ENCODE measurements at places on chromosomes 6 and 20.

DNA sequence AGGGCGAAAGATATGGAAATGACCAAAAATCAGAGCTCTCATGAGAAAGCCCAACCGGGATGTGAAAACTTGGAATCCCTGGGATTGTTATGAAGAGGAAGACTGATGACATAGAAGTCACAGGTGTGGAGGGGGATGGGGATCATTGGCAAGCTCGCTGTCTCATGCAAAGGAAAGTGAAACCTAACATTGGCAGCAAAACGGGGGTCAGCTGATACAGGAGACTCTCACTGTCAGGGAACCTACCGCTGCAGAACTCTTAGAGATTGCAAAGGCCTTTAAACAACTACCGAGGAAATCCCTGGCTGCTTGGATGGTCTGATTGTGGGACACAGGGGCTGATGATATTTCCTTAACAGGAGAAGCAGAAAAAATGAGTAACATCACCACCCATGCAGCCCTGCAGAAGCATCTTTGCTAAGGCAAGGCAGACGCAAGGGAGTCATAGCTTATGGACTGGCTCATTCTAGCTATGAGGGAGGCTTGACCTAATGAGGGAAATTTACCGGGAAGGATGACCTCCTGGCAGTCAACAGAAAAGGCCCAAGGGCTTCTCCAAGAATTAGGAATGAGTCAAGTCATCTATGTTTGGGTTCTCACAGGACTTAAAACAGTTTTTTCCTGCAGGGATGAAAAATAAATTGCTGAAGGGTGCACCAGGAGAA lies 7.0 kb downstream of the MUC21 start:
- no peak for DNase-seq

DNA sequence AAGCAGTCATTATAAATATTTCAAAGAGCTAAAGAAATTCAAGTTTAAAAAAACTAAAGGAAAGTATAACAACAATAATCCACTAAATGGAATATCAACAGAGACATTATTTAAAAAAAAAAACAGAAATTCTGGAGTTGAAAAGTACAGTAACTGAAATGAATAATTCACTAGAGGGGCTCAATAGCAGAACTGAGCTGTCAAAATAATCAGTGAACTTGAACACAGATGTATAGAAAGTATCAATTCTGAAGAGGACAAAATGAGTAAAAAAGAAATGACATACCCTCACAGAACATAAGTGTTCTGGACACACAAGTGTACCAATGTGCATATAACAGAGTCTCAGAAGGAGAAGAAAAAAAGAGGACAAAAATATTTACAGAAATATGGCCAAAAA lies 191.6 kb upstream of the RUNX2 start:
- no peak for DNase-seq

- no peak for DNase-seq
Measured at GRCh38 chr20:45372241-45372640, 5.9 kb downstream of the TP53TG5 start.

GRCh38 chr6:113011801-113012200 lies 664.7 kb downstream of the RFPL4B start:
- no peak for DNase-seq

DNA sequence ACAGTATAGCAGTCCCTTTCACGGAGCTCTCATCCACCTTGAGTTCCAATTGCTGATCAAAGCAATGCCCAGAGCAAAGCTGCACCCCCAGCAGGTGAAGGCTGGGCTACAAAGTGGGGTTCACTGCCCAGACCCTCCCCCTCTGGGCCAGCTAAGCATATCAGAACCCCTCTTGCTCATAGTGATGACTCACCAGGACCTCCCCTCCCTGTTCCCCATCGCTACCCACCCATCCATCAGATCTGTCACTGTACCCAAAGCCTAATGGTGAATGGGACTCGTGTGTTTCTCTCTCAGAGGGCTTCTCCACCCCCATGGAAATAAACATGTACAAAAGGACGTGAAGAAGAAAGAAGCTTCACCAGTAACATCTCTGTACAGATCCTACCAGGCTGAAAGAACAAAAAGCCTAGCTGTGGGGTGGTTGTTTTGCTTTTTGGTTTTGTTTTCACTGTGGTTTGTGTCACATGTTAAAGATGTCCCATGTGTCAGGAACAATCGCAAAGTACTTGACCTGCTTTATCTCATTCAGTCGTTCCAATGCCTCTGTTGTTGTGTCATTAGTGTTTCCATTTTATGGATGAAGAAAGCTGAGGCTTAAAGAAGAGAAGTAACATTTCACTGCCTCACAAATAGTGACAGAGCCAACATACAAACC lies 518.5 kb downstream of the CD83 start:
- DNase-seq: no peak

DNA sequence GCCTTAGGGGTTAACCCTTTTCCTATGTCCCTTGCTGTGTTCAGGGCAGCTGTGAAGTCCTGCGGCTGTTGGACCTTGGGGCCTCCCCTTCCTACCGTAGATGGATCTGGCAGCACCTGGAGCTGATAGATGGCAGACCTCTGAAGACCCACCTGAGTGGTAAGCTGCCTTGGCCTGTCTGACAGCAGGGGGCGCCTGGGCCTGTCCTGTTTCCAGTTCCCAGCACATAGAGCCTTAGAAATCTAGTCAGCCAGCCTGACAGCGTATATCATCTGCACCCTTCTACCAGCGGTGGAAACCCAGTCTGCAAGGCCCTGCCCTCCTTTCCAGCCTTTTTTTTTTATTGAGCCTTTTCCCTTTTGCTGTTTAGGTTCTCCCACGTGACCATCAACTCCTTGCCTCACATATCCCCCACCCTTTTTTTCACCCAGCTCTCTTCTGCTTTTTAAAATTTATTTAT lies 26.6 kb downstream of the CNBD2 start:
- DNase-seq: peak; percentile 58

GRCh38 chr6:73523434-73524123 lies 2.7 kb upstream of the EEF1A1 start:
- DNase-seq: no peak

DNA sequence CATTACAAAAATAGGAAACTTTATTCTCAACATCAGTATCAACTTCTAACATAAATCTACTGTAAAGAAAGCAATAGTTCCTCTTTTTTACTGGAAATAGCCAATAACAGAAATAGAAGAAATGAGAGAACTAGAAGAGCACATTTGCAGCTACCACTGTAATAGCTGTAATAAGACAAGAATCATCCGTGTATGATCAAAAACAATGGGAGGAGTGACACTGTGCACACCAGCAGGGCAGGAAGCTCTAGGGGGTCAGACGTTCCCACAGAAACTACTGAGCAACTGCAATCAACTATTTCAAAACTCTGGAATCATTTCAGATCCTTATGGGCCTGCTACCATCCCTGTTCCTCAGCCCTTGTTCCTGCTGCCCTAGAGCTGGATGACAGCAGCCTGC lies 43.7 kb downstream of the NINL start:
- DNase-seq: no peak

DNA sequence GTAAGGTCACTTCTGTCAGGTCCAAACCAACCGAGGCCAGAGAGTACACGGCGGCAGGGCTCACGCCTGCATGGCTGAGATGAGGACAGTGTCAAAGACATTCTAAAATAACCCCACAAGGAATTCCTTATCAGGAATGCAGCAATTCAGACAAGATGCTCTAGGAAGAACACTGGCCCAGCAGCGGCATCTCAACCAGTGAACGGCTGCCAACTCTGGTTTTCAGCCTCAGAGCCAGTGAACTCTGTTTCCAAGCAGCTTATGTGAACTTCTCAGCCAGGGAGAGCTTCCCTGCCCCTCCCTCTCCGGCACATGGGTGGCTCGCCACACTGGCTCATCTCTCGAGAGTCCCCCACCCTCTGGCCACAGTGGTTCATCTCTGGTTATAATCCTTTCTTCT lies 36.9 kb downstream of the KCNQ2 start:
- DNase-seq: no peak

GRCh38 chr6:44527583-44528369 lies 140.3 kb downstream of the CDC5L start:
- DNase-seq: no peak

DNA sequence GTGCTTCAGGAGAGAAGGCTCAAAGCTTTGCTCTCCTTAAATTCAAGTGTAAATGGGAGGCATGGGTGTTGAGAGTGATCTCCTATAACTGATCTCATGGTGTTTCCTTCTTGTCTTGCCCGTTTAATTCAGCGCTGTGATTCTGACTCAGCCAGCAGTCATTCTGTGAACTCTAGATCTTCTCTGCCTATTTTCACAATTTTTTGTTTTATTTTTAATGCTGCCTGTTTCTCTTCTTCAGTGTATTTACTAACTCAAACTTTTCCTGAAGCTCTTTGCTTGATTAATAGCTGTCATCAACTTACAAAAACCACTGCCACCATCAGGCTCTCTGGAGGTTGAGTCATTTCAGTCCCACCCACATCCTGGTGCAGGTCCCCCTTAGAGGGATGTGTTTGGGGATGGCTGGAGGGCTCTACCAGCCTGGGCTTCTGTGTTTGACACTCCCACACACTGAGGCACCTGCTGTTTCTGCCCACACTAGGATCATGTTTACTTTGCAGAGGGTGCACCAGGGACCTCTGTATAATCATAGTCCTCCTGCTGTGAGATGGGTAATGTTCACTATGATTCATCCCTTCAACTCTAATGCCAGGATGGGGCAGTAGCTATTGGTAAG lies 94.0 kb downstream of the SHLD1 start:
- DNase-seq: no peak

DNA sequence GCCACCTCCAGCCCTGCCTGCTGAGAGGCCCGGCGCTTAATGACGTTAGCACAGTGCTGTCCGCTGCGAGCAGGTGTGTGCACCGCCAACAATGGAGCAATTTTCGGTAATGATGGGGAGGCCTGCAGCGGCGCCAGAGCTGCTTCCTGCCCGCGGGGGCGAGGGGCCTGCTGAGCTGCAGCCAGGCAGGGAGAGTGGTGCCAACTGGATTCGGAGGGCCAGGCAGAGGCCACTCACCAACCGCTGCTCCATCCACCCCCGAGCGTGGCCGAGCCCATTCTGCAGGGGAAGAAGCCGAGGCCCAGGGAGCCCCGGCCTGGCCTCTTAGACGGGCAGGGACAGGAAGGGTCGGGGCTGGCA lies 9.6 kb downstream of the HRH3 start:
- no peak for DNase-seq

DNA sequence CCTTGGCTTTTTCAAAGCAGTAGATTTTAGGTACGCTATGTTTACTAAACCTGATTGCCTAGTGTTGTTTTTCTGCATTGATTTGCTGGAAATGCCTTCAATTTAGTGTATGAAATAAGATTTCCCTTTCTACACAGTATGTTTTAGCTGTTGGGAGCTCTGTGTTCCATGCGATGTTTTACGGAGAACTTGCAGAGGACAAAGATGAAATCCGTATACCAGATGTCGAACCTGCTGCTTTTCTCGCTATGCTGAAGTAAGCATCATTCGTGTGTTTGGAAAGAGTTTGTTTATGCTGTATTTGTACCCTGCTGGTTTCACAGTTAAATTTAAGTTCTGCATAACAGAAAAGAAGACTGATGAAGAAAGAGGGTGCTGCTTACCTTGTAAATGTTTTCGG lies 1.9 kb downstream of the BTBD3 start:
- no peak for DNase-seq

- DNase-seq: no peak
Measured at GRCh38 chr6:141598487-141598886, 534.2 kb upstream of the GJE1 start.

GRCh38 chr20:11120431-11120830 lies 446.6 kb upstream of the JAG1 start:
- no peak for DNase-seq

DNA sequence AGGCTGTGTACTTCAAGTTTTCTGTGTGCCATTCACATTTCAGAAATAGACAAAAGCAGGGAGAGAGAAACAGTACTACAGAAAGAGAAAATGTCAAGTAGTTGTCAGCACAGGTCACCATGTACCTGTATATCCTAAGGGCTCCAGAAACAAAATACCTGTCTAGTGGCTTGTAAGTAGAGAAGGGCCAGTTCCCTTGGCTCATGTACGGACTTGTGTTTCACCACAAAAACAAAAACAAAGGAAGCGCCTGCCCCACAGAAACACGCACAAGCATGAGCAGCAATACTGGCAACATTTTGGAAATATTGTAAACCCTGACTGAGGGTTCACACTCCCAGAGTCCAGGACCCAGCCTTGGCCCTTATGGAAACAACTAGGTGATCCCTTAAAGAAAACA lies 44.3 kb downstream of the CNKSR3 start:
- DNase-seq: no peak

- peak; percentile 6 for DNase-seq
Measured at GRCh38 chr20:20993372-20993771, 112.8 kb downstream of the LINC00237 start.
